SHP77 treated with DMSO at 0.1 percent for 48 hours (cell line): ENCODE measurements at places on chromosomes 5 and 9.

DNA sequence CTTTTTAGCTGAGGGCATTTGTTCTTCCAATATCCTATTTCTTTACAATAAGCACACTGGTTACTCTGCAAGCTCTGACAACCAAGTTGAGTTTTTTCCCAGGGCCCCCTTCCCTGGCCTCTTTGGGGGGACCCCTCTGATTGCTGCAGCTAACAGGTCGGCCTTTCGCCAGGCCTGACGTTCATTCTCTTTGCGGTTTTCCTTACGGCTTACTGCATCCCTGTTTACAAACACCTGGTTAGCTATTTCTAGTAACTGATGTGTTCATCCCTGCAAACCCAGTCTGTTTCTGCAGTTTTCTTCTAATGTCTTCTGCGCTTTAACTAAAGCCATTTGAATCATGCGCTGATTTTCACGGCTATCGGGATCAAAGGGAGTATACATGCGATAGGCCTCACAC, 37.5 kb upstream of the PPP1R26 start:
- no peak for DNase-seq

DNA sequence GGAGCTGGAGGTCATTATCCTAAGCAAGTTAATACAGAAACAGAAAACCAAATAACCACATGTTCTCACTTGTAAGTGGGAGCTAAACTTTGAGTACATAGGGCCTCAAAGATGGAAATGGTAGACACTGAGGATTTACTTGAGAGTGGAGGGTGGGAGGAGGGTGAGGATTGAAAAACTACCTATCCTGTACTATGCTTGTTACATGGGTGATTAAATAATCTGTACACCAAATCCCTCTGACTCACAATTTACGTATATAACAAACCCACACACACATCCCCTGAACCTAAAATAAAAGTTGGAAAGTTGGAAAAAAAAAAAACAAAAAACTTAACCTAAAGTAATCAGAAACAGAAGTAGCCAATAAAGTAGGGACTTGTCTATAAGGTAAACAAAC, 48.8 kb upstream of the LARP1 start:
- no peak for DNase-seq

- no peak for DNase-seq
Measured at GRCh38 chr9:136880651-136881050, 5.7 kb upstream of the TRAF2 start.

GRCh38 chr5:329121-329735, 7.7 kb downstream of the AHRR start:
- DNase-seq: no peak

GRCh38 chr9:126965077-126965476, 50.5 kb downstream of the RALGPS1 start:
- DNase-seq: no peak

- peak; percentile 23 for DNase-seq
Measured at GRCh38 chr5:135140446-135141204, 106.6 kb upstream of the PITX1 start.

DNA sequence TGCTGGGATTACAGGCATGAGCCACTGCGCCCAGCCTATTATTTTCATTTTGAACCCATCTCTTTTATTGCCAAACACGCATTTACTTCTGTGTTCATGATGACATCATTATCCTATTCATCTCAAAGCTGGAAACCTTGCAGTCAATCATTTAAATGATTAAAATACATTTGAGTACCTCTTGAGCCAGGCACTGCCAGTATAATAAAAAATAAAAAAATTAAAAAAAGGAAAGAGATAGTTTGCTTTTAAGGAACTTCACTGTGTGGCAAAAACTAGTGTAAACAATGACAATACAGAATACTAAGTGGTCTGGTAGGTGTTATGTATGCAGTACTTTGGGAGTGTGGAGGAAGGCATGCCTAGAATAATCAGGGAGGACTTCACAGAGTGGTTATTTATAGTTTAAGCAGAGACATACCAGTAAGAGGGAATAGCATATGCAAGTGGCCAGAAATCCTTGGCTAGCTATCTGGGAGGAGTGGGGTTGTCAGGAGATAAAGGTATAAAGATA, 8.6 kb downstream of the NSD1 start:
- DNase-seq: no peak

DNA sequence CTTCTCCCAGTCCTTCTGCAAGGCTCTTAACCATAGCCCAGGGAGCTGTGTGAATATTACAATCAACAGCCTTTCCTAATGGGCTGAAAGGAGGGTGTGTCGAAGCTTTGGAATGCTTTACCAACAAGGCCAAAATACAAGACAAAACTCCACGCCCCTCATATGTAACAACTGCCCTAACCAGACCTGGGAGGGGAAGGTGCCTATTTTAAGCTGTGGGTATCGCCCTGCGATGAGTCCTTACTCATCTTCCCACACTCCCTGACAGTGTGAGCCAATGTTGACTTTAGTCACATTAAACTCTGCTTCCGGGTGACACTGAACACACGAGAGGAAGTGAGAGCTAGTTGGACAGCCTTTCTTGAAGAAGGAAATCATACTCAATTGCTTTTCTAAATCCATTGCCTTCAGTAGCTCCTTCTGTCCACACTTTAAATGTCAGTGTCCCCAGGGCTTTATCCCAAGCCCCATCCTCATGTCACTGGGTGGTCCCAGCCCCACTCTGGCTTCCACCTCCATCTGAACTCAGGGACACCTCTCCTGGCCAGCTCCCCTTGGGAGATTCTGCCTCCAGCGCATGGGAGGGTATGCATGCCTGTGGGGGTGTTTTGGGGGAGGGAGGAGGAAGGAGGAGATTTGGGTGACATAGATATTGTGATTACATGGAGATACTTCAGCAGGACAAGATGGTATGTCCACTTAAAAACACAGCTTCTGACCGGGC, 6.5 kb upstream of the TBC1D9B start:
- DNase-seq: no peak
